ENCODE measurements at places on chromosomes 11 and 22. TPM values are rescaled to one million over a fixed set of nuclear protein-coding genes. Genes with fewer than 3 reads are reported as not detected.

DNA sequence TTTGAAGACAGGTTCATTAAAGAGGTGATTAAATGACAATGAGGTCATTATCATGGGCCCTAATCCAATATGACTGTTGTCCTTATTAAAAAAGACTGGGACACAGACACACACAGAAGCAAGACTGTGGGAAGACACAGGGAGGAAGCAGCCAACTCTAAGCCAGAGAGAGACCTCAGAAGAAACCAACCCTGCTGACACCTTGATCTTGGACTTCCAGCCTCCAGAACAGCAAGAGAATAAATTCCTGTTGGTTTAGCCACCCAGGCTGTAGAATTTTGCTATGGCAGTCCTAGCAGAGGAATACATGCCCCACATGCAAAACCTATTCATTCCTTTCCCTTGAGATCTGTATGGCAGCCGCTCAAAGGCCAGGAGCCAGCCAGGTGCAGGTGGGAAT, 35.6 kb upstream of the CACNG2 start:
- H3K36me3 ChIP-seq = no peaks in the 10 kb centered on the region
- DNase-seq = no peak
- no peaks in the 10 kb centered on the region for H3K27me3 ChIP-seq
- no peaks in the 10 kb centered on the region for H3K4me1 ChIP-seq
- H3K27ac ChIP-seq = no peak overlapping the region

DNA sequence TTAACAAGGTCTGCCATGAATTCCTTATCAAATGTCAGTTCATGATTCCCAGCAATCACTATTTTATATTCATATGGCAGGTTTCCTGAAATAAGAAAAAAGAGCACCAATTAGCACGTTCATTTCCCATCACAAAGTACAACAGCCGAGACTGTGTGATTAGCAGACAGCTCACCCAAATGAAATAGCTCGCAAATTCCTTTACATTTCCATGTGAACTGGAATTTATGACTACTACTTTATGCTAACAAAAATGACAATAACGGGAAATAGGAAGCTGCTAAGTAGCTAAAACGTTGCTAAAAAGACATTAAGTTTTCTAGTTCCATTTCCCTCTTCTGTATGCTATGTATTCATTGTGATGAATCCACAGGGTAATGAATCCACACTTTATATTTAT, 90.7 kb downstream of the MPPED2 start:
- no peak overlapping the region for H3K27ac ChIP-seq
- no peak overlapping the region for H3K4me3 ChIP-seq
- no peaks in the 10 kb centered on the region for H3K36me3 ChIP-seq
- no peaks in the 10 kb centered on the region for H3K27me3 ChIP-seq

DNA sequence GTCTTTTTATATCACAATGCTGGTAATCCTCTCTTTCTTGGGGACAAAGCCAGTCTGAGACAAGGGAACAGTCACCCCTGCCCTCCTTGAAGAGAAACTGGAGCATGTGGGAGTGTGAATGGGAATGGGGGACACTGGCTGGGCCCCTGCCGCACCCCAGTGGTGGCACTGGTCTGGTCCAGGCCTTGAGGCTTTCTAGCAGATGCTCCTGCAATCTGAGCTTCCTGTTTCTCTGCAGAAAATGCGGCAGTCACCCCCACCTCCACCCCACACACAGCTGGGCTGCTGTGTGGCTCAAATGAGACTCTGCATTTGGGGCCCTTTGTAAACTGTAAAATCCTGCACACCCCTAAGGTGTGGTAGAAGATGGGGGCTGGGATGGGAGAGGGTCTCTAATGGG, 6.6 kb upstream of the MARK2 start:
- no peaks in the 10 kb centered on the region for H3K27me3 ChIP-seq
- H3K36me3 ChIP-seq = no peaks in the 10 kb centered on the region
- no peak overlapping the region for H3K27ac ChIP-seq
- DNase-seq = no peak

The TMPRSS13 gene
- not detected for total RNA-seq

Data from uterus (tissue), 4 donors.